GM04503 (cell line): ENCODE measurements at places on chromosomes 16 and 17.
A peak's percentile ranks its signal among the peaks of the same experiment; 100 is the strongest.

DNA sequence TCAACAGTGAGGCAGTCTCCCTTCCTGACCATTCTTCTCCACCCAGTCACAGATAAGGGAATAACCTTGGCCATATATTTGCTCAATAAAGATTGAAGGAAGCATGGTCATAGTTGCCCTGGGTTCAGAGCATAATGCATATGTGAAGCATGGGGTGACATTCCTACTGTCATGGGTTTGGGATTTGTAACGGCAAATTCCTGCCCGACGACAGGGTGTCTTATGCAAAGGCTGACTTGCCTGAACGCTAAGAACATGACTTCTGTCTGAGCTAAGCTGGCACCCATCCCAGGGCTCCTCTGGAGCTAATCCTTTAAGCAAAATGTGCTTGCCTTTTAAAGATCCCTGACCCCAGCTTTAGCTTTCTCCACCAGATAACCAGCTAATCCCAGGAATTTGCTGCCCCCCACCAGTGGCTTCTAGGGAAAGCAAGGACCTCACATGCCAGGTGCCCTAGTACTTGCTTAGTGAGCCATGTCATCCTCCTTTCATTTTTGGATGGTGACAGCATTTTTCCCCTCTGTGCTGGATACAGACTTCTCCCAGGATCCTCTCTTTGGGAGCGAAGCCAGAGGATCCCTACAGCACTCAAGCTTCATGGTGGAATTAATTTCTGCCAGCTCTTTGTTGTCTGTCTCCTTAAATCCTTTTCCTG is 11.7 kb downstream of the SLC7A6OS start:
- DNase-seq, result peak; percentile 75

- DNase-seq, result no peak
Observed at GRCh38 chr17:75147878-75148546, 6.3 kb downstream of the JPT1 start.

DNA sequence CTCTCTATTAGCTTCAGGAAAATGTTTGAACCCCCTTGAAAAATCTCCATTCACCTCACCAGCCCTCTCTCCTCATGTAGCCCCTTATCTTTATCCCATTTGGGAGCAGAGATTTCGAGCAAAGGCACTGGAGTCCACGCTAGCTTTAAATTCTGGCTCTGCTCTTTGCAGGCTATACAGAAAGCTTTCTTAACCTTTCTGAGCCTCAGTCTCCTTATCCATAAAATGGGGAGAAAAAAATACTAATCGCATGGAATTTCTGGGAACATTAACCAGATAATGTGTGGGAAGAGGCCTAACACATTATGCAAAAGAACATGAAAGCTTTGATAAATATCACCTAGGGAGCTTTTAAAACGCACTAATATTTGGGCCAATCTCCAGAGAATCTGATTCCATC is 476.3 kb upstream of the CDH5 start:
- no peak for DNase-seq

GRCh38 chr17:40726919-40727318 is 23.4 kb upstream of the KRT24 start:
- DNase-seq, result no peak

- no peak for DNase-seq
Observed at GRCh38 chr16:31451681-31452351, 7.5 kb upstream of the ARMC5 start.

GRCh38 chr16:81571592-81572385 is 127.2 kb downstream of the CMIP start:
- DNase-seq, result no peak

- no peak for DNase-seq
Observed at GRCh38 chr16:74748616-74749026, 26.0 kb downstream of the FA2H start.

GRCh38 chr17:14525551-14526455 is 224.9 kb downstream of the HS3ST3B1 start:
- no peak for DNase-seq

DNA sequence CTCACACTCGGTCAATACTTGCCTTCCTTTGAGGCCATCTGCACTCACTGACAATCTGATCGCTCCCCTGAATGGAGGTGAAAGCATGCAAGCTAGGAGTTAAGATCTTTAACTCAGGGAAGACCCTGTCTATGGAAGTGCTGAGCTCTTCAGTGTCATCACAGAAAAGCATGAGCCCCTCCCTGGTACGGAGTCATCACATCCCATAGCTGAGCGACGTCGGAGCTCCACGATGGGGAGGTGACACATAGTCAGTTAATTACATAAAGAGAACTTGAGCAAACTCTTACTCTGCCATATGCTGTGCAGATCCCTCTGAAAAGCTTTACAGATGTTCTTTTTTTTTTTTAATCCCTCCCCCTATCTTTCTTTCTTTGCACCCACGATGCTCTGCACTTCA is 463.2 kb downstream of the WWOX start:
- no peak for DNase-seq

DNA sequence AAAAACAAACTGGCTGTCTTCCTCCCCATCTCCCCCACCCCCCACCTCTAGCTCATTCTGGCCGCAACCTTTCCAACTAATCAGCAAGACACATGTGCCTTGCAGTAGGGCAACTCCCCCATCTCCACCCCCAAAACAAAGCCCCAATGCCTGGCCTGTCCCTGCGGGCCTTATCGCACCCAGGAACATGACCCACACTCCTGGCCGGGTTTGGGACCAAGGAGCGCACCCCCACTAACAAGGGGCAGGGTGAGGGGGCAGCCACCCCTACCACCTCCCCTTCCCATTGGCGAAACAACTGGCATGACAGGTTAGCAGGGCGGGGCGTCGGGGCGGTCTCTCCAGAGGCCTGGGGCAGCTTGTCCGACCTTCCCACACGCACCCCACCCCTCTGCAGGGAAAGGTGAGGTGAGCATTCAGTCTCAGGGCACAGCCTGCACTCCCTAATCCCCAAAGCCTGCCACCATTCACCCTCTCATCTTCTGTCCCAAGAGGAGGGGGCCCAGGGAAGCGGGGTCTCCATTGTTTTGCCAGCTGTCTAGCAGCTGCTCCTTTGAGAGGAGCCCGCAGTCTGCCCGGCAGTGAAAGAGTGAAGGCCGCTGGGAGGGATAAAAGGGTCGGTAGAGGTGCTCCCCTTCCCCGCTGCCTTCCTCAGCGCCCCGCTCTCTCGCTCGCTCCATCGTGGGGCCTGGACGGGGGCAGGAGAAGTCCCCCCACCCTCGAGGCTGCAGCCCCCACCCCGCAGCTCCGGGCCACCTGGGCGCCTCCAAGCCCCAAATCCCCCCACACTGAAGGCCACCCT is 765 bp downstream of the MYO18A start:
- DNase-seq, result no peak

GRCh38 chr17:610276-610675 is 104.4 kb downstream of the VPS53 start:
- DNase-seq, result no peak

DNA sequence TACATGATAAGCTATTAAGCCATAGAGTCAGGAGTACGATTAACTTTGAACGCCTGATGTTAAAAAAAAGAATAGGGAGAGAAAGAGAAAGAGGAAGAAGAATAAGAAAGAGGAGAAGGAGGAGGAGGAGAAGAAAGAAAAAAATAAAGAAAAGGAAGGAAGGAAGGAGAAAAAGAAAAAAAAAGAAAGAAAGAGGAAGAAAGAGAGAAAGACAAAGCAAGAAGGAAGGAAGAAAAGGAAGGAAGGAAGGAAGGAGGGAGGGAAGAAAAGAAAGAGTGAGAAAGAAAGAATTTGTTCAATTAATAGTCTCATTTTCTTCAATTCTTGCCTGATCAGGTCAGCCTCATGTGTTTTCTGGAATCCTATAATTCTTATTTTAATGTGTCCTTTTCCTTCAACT is 33.7 kb downstream of the HS3ST2 start:
- DNase-seq, result no peak

- DNase-seq, result no peak
Observed at GRCh38 chr16:3661311-3661710, 6.8 kb downstream of the DNASE1 start.

- no peak for DNase-seq
Observed at GRCh38 chr17:76023900-76024237, 3.2 kb downstream of the EVPL start.

DNA sequence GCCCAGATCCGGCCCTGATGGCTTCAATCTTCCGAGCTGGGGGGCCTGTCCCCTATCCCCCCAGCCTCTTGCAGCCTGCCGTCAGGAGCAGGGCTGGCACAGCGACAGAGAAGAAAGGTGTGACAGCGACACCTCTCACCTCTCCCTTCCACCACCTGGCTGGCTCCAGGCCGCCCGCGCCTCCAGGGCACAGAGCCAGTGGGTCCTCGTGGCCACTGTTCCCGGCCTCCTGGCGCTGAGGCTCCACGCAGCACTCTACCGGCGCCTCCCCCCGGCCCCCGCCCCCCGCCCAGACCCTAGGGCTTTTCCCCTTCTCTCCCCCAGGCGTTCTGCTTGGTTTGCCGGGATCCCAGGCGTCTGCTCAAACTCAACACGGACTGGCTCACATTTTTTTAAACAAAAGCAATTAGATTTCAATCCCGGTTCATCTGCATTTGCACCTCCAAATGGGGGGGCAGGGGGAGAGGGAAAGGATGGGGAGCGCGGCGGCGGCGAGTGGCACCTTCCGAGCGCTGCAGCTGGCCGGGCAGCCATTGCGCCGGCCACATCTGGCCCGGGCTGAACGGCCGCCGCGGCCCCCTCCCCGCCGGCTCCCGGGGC is 12.8 kb upstream of the CBX8 start:
- no peak for DNase-seq

- no peak for DNase-seq
Observed at GRCh38 chr16:74771656-74772315, 2.8 kb downstream of the FA2H start.

DNA sequence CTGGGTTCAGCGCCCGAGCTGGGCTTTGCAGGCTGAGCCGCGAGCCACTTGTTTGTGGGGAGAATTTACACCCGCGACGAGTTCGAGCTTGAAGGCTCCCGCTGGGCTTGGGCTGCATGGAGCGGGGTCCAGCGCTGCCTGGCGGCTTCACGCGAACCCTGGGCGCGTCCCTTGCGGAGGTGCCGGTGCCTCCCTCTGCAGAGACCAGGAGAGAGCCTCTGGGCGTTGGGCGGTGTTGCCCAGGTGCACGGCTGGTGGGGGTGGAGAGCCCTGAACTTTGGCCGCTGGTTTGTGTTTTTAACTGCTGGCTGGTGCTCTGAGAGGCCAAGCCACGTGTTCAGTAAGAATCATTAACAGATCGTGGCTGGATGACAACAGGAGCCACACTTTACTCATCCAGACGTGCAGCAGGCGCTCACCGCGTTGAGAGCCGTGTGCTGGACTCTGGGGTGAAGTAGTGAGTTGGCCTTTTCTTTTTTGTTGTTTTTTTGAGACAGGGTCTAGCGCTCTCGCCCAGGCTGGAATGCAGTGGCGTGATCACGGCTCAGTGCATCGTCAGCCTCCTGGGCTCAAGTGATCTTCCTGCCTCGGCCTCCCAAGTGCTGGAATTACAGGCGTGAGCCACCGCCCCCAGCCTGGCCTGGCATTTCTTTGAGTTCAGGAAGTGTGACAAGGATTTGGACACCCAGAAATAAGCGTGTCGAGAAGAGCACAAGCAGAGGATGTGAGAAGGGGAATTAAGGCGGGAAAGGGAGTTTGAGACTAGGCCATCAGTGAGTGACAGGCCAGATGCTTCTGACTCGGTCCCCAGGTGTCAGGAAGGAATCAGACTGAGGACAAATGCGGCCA is 827 bp downstream of the CDK10 start:
- no peak for DNase-seq

DNA sequence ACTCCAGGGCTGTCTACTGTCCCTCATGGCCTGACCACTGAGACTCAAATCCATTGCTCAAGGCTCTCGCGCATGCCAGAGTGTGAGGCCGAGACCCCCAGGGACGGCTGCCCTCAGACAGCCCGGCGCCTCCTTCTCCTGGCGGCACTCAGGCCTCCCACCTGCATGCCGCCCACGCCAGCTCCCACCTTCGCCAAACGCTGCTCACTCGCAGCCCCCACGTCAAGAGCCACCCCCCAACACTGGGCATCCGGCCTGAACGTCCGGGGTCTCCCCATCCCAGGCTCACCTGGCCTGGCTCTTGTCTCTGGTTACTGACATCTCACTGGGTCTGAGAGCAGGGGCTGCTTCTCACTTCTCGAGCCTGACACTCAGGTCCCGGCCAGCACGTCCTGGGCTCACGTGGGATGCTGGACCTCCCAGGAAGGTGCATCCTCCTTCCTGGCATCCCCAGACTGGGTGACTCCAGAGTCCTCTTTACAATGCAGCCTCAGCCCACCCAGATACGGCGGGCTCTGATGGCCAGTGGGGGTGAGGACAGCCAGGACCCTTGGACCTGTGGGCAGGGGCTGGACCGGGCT is 12.2 kb upstream of the CACNA1H start:
- no peak for DNase-seq

- no peak for DNase-seq
Observed at GRCh38 chr17:62627904-62628633, 599 bp downstream of the MRC2 start.

DNA sequence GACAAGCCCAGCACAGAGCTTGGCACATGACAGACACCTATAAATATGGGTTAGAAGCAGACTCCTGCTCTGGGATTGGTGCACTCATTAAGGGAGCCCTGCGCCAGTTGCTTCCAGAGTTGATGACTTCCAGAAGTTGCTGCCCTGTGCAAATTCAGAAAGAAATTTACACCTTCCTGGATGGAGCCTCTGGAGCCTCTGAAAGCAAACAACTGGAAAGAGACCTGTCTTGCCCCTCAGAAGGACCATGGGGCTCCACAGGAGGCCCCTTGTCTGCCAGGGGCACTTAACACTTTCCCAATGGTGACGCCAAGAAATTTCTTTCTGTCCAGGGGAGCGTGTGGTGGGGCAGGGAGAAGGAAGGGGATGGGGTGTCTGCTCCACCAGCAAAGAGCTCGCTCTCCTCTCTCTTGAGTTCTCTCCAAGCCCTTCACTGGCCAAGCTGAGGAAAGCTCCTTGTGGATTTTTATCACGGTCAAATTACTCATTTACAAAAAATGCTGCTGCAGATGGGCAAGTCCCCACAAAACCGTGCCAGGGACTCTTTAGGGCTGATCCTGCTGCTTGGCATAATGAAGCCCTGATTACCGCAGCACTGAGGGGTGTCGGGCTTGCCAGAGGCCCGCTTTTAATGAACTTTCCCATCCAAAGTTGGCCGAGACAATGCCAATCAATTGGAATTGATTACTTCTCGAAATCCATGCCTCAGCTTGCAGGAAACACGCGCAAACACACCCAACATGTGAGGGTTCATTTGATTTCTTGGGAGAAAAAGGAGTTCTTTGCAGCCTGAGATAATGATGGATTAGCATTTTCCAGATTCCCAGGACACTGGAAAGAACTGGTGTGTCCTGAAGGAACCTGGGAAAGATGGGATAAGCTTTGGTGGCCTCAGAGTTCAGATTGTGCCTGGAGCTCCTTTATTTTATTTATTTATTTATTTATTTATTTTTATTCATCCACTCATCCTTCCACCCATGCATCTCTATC is 583.6 kb upstream of the CDH5 start:
- peak; percentile 80 for DNase-seq

DNA sequence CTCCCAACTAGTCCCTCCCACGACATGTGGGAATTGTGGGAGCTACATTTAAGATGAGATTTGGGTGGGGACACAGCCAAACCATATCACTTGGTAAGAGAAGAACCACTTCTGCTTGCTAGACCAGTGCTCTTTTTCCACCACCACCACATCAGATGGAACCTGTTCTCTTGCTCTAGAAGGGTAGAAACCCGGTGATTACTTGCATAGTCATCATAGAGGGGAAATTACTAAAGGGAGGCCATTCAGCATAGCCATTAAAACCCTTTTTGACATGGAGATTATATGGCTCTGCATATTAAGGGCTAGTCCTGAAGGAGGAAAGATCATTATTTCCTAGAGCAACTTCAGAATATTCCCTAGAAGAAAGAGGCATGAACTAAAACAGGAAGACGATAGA is 1188.0 kb downstream of the CDH11 start:
- DNase-seq, result no peak
